Stimulated activated CD4-positive, alpha-beta T cell treated with anti-CD3 and anti-CD28 coated beads, Interleukin-4, amount 100 ng/mL, for 48 hours (primary cell): ENCODE measurements at places on chromosomes 5 and 9.

DNA sequence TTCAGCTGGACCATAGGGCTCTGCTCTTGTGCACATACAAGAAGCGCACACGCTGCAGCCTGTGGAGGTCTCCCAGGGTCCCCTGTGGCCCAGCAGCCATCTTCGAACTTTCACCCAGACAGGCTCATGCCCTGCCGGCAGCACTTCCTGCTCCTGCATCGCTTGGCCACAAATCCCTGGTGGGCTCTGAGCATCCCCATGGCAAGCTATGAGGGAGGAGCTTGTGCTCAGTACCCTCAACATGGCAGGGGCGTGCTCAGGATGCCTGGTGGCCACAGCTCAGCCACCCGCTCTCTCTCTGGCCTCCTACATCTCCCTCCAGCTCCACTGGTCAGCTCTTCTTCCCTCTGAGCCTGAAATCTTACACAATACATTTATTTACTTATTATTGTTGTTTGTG, 63.7 kb downstream of the IRX2 start:
- no peak for DNase-seq

- no peak for DNase-seq
These were observed 734.8 kb downstream of the TLE1 start for GRCh38 chr9:80954521-80954920.

- no peak for DNase-seq
These were observed 75.4 kb upstream of the ADRB2 start for GRCh38 chr5:148751025-148751424.

- no peak for DNase-seq
These were observed 528.8 kb upstream of the GRAMD2B start for GRCh38 chr5:125894383-125894782.

GRCh38 chr5:92544036-92544435, 1037.0 kb downstream of the NR2F1-AS1 start:
- DNase-seq = no peak

GRCh38 chr5:100799166-100799565, 103.9 kb downstream of the ST8SIA4 start:
- DNase-seq = no peak

DNA sequence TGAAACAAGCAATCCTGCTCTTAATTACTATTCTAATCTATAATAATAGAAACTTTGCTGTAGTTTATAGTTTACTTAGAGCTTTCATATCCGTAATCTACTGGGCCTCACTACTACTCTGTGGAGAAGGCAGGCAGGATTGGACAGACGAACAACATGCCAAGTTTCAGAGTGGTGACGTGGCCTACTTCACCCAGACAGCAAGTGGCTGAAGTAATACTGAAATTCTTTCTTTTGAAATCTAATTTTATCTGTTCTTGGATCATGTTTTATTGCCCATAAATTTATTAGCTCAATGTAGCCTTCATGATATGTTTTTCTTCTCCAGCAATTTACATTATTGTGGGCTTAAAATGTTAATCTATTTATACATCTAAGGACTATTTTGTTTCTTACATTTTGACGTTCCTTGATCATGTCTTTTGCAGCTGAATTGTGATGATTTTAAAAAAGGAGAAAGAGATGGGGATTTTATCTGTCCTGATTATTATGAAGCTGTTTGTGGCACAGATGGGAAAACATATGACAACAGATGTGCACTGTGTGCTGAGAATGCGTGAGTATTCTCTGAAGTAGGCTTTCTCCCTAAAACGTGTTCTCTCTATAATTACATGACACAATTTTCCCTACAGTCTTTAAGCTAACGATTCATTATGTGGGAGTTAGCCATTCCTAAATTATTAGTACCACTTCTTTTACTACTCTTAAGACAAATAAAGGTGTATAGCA, 22.4 kb downstream of the SPINK5 start:
- no peak for DNase-seq
